Activated CD4-positive, alpha-beta T cell treated with anti-CD3 and anti-CD28 coated beads, Interleukin-2, amount 10 ng/mL, durations not matched to agents 7 days and 5 days (primary cell): ENCODE measurements at places on chromosomes 6 and 20.
A peak's percentile ranks its signal among the peaks of the same experiment; 100 is the strongest.

DNA sequence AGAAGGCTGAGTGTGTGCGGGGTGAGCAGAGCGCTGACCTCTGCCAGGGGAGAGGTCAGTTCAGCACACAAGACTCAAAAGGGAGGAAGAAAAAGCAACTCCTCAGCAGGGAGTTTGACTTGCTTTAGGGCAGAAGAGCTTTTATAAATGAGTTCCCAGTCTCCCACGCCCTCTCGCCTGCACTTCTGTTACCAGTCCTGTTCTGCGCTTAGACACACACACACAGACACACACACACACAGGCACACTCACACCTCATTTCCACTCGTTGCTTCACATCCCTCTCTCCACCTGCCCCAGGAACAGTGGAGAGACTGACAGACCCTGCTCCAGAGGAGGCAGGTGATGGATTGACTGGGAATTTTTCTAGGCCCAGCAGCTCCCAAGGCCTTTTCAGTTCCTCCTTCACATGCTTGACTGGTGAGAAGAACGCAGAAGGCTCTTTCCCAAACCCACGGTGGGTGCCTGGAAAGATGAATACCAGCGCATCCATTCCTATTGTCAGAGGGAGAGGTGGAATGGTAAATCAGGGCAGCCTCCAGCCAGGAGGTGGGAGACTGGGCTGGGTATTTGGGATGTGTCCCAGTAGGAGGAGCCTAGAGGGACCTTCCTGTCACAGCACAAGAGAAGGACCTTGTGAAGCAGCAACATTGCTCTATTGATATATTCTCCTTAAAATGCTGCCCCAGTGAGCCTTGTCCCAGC is 43.7 kb downstream of the JAG1 start:
- no peak overlapping the region for H3K27ac ChIP-seq
- H3K27me3 ChIP-seq = no peaks in the 10 kb centered on the region

GRCh38 chr20:41407607-41408006 is 41.0 kb upstream of the EMILIN3 start:
- peaks cover 36% of the 10 kb centered on the region for H3K36me3 ChIP-seq
- H3K4me1 ChIP-seq = peaks cover 40% of the 10 kb centered on the region
- no peak overlapping the region for H3K4me3 ChIP-seq
- H3K27me3 ChIP-seq = no peaks in the 10 kb centered on the region
- H3K27ac ChIP-seq = peak overlapping the region; percentile 7
- no peak for DNase-seq

GRCh38 chr6:114534813-114535212 is 192.0 kb upstream of the HS3ST5 start:
- DNase-seq = no peak
- no peaks in the 10 kb centered on the region for H3K36me3 ChIP-seq
- H3K27ac ChIP-seq = no peak overlapping the region
- no peak overlapping the region for H3K4me3 ChIP-seq

DNA sequence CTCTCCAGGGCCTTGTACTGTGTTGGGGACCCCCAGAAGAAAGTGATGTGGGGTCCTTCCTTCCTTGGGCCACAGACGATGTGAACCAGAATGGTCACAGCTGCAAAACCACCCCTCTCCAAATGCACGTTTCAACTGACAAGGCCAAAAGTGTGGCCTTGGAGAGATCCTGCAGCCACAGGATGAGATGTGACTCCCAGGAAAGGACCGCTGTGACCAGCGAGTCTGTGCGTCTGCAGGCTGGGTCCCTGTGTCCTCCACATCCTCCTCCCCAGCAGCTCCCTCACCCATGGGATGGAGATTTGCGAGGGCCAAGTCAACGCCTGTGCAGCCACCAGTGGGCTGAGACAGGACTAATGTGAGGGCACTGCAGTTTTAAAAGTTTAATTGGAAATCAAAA is 247.0 kb downstream of the ERMARD start:
- H3K27ac ChIP-seq = no peak overlapping the region
- no peaks in the 10 kb centered on the region for H3K36me3 ChIP-seq
- no peak for DNase-seq
- no peak overlapping the region for H3K4me3 ChIP-seq

GRCh38 chr6:168153553-168153952 is 74.5 kb upstream of the FRMD1 start:
- H3K4me1 ChIP-seq = no peaks in the 10 kb centered on the region
- no peak overlapping the region for H3K4me3 ChIP-seq

GRCh38 chr6:113181164-113181563 is 676.0 kb upstream of the MARCKS start:
- H3K27ac ChIP-seq = no peak overlapping the region
- no peak for DNase-seq
- H3K36me3 ChIP-seq = no peaks in the 10 kb centered on the region
- H3K27me3 ChIP-seq = no peaks in the 10 kb centered on the region
- H3K4me1 ChIP-seq = no peaks in the 10 kb centered on the region

DNA sequence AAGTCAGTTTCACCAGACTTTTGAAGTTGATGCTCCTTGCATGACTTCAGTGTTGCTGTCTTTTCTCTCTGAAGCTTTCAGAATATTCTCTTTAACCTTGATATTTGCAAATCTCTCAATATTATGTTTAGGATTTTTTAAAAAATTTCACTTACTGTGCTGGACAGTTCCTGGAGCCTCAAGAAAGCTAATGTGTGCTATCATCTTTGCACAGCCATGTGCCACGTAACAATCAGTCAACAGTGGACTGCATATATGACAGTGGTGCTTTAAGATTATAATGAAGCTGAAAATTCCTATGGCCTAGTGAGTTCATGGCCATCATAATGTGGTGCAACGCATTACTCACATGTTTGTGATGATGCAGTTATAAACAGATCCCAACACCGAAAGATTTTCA is 59.1 kb upstream of the OGFRL1 start:
- H3K36me3 ChIP-seq = no peaks in the 10 kb centered on the region
- H3K27ac ChIP-seq = no peak overlapping the region
- no peak for DNase-seq
- H3K4me1 ChIP-seq = peaks cover 24% of the 10 kb centered on the region

- H3K27ac ChIP-seq = no peak overlapping the region
- H3K27me3 ChIP-seq = no peaks in the 10 kb centered on the region
- DNase-seq = no peak
- no peaks in the 10 kb centered on the region for H3K4me1 ChIP-seq
- no peak overlapping the region for H3K4me3 ChIP-seq
Measured at GRCh38 chr20:60331688-60332300, 373.6 kb downstream of the CDH26 start.
